ENCODE measurements at places on chromosomes 4 and X. TPM values are rescaled to one million over a fixed set of nuclear protein-coding genes. Genes with fewer than 3 reads are reported as not detected.

NEXMIF gene
- total RNA-seq = 0.24 TPM

GRCh38 chrX:15856222-15856587 is 1.6 kb upstream of the AP1S2 start:
- no peak overlapping the region for H3K27ac ChIP-seq
- H3K36me3 ChIP-seq = no peaks in the 10 kb centered on the region
- DNase-seq = no peak

DNA sequence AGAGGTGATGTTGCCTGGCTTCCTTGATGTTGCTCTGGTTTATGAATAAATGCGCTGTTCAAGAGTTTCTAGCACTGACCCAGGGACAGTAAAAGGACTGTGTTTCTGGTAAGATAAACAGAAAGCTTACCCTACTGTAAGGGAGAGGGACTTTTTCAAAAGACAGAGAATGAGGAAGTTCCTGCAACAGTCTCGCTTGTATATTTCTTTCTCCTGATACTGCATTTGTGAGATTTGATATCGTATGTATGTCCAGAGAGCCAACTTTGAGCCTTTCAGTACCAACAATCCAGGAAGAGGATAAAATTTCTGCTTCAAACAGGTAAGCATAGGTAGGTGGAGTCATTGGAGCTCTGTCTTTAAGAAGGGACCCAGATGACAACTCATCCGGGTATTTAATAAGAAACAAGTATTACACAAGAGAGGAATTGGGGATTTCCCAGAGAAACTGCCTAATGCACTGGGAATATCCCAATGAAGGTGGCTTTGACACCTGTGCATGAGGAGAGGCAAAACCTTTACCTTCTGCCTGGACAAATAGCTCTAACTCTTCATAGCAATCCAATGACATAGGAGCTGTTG is 773 bp downstream of the DAPP1 start:
- peak overlapping the region; percentile 64 for H3K27ac ChIP-seq
- peak overlapping the region; percentile 91 for H3K4me3 ChIP-seq
- H3K36me3 ChIP-seq = peaks cover 6% of the 10 kb centered on the region
- DNase-seq = no peak
- H3K27me3 ChIP-seq = no peaks in the 10 kb centered on the region
- peaks cover 90% of the 10 kb centered on the region for H3K4me1 ChIP-seq

DNA sequence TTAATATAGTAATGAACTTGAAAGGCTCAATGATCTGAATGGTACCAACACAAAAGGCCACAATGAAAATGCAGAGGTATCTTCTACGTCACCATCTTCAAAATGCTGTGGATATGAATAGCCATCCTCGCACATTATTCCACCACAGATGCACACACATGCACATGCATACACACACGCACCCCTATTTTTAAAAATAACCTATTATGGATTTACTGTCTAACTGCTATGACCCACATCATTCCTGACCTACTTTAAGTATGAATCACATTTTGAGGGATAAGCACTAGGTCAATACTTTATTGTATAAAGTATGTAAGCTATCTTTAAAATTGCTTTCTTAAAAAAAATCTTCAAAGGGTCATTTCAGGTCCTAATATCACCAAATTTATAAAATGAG is 24.4 kb upstream of the CORIN start:
- H3K27ac ChIP-seq = no peak overlapping the region
- H3K36me3 ChIP-seq = no peaks in the 10 kb centered on the region
- H3K4me1 ChIP-seq = no peaks in the 10 kb centered on the region

- H3K27me3 ChIP-seq = no peaks in the 10 kb centered on the region
- H3K4me3 ChIP-seq = no peak overlapping the region
- DNase-seq = no peak
- H3K4me1 ChIP-seq = no peaks in the 10 kb centered on the region
Measured at GRCh38 chr4:32030406-32030805, 1310.2 kb downstream of the PCDH7 start.

DNA sequence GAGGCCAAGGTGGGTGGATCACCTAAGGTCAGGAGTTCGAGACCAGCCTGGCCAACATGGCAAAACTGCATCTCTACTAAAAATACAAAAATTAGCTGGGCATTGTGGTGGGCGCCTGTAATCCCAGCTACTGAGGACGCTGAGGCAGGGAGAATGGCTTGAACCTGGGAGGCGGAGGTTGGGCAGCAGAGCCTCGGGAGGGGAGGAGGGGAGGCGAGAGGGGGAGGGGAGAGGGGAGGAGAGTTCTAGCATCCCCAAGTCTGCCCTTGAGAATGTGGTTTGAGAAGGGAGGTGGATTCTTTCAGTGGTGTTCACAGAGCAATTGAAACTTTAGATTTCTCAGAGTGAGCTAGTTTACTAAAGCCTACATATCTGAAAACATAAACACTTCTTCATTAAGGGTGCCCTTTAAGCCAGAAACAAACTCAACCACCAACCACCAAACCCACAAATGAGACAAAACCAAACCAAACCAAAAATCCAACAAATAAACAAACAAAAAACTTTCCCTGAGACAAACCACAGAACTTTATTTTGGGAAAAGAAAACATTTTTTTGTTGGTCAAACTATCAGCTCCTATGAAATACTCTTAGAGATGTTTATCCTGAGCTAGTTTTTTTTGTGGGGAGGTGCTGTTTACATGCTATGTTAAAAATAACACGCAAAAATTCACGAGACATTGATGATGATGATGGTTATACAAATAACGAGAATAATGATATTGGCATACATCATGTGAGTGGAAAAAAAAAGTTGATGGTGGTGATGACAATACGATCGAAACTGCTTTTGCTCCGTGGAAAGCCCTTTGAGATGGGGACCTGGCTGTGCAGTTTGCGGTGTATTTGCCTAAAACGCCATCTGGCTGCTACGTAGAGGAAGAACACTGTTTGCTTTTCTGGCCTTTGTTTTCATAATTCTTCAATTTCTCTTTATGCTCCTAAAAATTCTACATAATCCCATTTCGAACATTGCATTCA is 98.2 kb upstream of the PRKX start:
- H3K4me1 ChIP-seq = peaks cover 36% of the 10 kb centered on the region
- H3K36me3 ChIP-seq = peaks cover 4% of the 10 kb centered on the region

DNA sequence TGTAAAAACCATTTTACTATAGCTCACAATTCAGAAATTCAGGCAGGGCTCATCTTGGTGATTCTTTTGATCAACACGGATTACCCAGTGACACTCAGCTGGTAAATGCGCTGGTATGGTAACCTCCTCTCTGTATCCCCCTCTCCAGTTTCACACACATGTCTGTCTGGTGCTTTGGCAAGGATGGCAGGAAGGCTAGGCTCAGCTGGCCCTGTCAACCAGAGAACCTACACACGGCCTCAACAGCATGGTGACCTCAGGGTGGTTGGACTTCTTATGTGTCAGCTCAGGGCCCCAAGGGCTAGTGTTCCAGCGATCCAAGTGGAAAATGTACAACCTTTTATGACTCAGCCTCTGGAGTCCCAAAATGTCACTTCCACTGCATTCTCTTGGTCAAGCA is 55.7 kb upstream of the EOLA2 start:
- H3K36me3 ChIP-seq = no peaks in the 10 kb centered on the region
- H3K4me1 ChIP-seq = no peaks in the 10 kb centered on the region
- H3K27ac ChIP-seq = no peak overlapping the region

DIAPH2 gene
- total RNA-seq = 10.6 TPM

CLCN3 gene
- total RNA-seq = 31.1 TPM

XPNPEP2 gene
- 0.42 TPM for total RNA-seq

DNA sequence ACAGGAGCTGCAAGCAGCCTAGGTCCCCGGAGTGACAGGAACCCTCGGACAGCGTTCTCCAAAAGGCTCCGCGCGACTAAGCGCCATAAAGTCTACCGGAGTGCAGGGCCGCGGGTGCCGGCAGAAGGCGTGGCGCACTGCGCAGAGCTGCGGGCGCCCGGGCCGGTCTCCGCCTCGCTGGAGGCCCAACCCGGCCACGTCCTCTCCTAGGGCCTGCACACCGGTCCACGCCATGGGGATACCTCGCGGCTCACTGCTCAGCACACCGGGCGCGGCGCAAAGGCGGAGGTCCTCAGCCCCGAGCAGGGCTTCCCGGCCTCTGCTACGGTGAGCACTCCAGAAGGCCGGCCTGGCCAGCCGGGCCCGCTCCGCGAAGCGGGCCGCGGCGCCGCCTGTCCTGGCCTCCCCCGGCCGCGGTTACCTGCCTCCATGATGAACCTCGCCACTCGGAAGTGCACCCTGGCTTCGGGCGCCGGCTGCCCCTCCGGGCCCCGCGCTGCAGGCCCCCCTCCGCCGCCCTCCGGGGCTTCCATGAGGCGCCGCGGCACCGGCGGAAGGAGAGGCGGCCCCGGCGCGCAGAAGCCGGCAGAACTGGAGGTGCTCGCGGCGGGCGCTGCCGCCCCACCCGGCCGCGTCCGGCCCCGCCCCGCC is at the start of gene CCNQ:
Gene CCNQ, minus strand, starts transcription at position 599 of the 651 bp plus-strand sequence. Its CDS starts 66 bp downstream, at position 533.
- H3K4me1 ChIP-seq = peaks cover 35% of the 10 kb centered on the region
- peak; percentile 35 for DNase-seq
- H3K4me3 ChIP-seq = peak within 1 kb of the TSS; percentile 86
- H3K36me3 ChIP-seq = peaks cover 4% of the 10 kb centered on the region
- H3K27me3 ChIP-seq = peaks cover 25% of the 10 kb centered on the region

PAGE5 gene
- total RNA-seq = 0.93 TPM

GRCh38 chrX:153551135-153551534 is 33.7 kb downstream of the ATP2B3 start:
- H3K4me3 ChIP-seq = no peak overlapping the region
- no peaks in the 10 kb centered on the region for H3K4me1 ChIP-seq

C4orf54 gene
- not detected for total RNA-seq

IGSF1 gene
- total RNA-seq = not detected

TEX13C gene
- total RNA-seq = not detected

DNA sequence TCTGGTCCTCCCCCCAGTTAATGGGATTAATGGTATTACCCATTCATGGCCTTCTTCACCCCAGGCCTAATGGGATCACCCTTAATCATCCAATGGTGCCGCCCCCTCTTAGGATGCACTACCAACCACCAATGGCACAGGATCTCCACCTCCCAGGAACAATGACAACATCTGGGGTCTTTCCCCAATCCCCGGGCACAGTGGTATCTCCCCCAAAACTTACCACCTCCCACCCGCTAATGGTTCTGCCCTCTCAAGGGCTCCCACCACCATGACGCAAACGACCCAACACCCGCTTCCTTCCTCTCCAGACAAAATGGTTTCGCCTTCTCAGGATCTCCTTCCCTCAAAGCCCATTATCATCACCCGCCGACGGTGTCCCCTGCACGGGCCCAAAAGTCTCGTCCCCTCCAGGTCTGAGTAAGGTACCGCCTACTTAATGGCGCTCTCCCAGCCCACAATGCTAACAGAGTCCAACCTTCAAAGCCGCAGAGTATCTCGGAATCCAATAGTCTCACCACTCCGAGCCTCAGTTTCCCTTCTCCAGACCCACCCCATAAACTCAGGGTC is 458 bp downstream of the GRIPAP1 start:
- peaks cover 38% of the 10 kb centered on the region for H3K4me1 ChIP-seq
- peaks cover 11% of the 10 kb centered on the region for H3K27me3 ChIP-seq

DNA sequence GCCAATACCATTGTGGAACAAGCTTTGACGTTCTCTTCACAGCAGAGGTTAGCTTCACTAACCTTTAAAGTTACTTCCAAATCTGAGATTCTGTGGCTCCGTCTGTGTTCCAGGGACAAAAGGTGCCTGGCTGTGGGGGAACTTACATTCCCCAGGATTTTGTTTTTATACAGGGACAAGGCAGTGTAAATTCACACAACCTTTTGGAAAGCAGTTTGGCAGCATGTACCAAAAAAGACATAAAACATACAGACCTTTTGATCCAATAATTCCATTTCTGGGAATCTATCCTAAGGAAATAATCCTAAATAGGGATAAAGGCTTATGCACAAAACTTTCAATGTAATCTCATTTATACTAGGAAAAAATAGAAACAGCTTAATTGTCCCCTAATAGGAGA is 8.9 kb upstream of the C1QTNF7 start:
- no peak overlapping the region for H3K27ac ChIP-seq
- H3K36me3 ChIP-seq = no peaks in the 10 kb centered on the region
- no peak for DNase-seq
- H3K4me1 ChIP-seq = peaks cover 24% of the 10 kb centered on the region
- H3K27me3 ChIP-seq = no peaks in the 10 kb centered on the region
- H3K4me3 ChIP-seq = no peak overlapping the region

MAGEC3 gene
- total RNA-seq = not detected

- H3K27ac ChIP-seq = no peak overlapping the region
- peaks cover under 1% of the 10 kb centered on the region for H3K27me3 ChIP-seq
- no peaks in the 10 kb centered on the region for H3K4me1 ChIP-seq
- no peaks in the 10 kb centered on the region for H3K36me3 ChIP-seq
Measured at GRCh38 chr4:81732980-81733379, 261.3 kb upstream of the RASGEF1B start.

- no peak overlapping the region for H3K4me3 ChIP-seq
- H3K27ac ChIP-seq = no peak overlapping the region
- no peak for DNase-seq
- H3K4me1 ChIP-seq = no peaks in the 10 kb centered on the region
- no peaks in the 10 kb centered on the region for H3K36me3 ChIP-seq
Measured at GRCh38 chr4:48602763-48603162, 112.7 kb downstream of the ZAR1 start.

- no peak overlapping the region for H3K27ac ChIP-seq
- no peaks in the 10 kb centered on the region for H3K27me3 ChIP-seq
- no peaks in the 10 kb centered on the region for H3K36me3 ChIP-seq
- no peaks in the 10 kb centered on the region for H3K4me1 ChIP-seq
Measured at GRCh38 chr4:68987007-68987406, 35.4 kb upstream of the UGT2A3 start.

- H3K27ac ChIP-seq = no peak overlapping the region
- H3K4me3 ChIP-seq = no peak overlapping the region
- no peak for DNase-seq
- no peaks in the 10 kb centered on the region for H3K27me3 ChIP-seq
Measured at GRCh38 chr4:114780205-114780604, 181.6 kb downstream of the UGT8 start.

HERC6 gene
- total RNA-seq = 5.7 TPM

MND1 gene
- 29.8 TPM for total RNA-seq

DNA sequence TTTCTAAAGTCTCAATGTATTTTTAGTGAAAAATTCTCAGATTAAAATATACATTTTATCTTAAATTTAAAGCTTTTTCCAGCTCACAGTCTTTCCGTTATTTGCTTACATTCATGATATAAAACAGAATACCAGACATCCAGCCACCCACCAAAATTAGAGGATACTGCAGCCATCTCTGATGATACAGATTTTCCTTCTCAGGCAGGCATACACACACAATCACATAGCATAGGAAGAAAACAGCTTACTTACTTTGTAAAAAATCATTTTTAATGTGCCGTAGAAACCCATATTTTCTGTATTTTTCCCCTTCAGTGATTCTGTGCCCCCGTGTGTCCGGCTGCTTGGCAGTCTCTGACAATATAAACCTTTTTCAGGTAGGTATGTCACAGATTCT is 183.7 kb downstream of the FBXW7 start:
- peak overlapping the region; percentile 24 for H3K4me3 ChIP-seq
- no peak for DNase-seq
- H3K27me3 ChIP-seq = no peaks in the 10 kb centered on the region
- H3K36me3 ChIP-seq = no peaks in the 10 kb centered on the region

EDA gene
- total RNA-seq = 4.3 TPM

- DNase-seq = no peak
- H3K27ac ChIP-seq = no peak overlapping the region
- no peaks in the 10 kb centered on the region for H3K27me3 ChIP-seq
- H3K4me3 ChIP-seq = no peak overlapping the region
Measured at GRCh38 chr4:105780176-105780575, 71.6 kb downstream of the GSTCD start.
